ENCODE measurements at places on chromosomes 12 and 14.

- no peak for DNase-seq
Observed at GRCh38 chr14:89296281-89296745, 120.7 kb downstream of the FOXN3 start.

- no peak for DNase-seq
Observed at GRCh38 chr12:87796961-87797516, 232.2 kb downstream of the C12orf50 start.

- DNase-seq = no peak
Observed at GRCh38 chr12:89016970-89017778, 335.1 kb downstream of the DUSP6 start.

- no peak for DNase-seq
Observed at GRCh38 chr12:69046363-69046762, 113.4 kb upstream of the CPM start.

- DNase-seq = no peak
Observed at GRCh38 chr14:23697680-23698079, 61.5 kb downstream of the DHRS2 start.

GRCh38 chr12:114919479-114919878 lies 235.5 kb upstream of the TBX3 start:
- no peak for DNase-seq

DNA sequence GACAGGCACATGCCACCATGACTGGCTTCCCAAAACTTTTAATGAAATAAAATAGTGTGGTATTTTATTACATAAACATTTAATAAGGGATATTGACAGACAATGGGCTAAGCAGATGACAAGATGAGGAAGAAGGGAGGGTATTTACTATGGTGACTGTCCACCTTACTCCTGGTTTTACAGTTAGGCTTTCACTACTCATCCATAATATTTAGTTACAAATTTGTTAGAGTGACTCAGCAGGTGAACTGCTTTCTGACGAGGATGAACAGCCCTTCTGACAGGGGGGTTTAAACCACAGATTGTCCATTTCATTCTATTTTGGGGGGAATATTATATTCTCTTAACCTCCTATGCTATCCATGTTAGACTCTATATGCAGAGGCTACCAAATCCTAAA lies 3.6 kb upstream of the PALS1 start:
- no peak for DNase-seq

GRCh38 chr14:33271891-33272290 lies 333.2 kb downstream of the NPAS3 start:
- DNase-seq = no peak

DNA sequence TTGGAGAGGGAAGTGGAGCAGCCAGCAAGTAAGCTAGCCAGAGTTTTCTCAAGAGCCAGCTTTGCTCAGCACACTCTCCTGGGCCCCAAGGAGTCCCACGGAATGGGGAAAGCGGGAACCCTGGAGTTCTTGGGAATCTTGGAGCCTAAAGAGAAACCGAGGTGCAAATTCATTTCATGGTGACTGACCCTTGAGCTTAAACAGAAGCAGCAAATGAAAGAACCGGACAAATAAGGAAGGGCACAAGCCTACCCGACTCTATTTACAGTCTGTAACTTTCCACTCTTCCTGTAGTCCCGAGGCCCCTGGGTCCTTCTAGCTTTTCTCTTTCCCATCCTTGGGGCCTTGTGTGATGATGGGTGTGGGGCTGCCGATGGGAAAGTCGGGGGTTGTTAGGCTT lies 18.1 kb upstream of the TIGAR start:
- no peak for DNase-seq

- no peak for DNase-seq
Observed at GRCh38 chr12:100913872-100914592, 119.5 kb downstream of the ANO4 start.

- no peak for DNase-seq
Observed at GRCh38 chr14:92558319-92558718, 44.7 kb downstream of the RIN3 start.

GRCh38 chr14:101961011-101961721 lies 3.2 kb upstream of the DYNC1H1 start:
- peak; percentile 59 for DNase-seq

GRCh38 chr12:32400866-32401265 lies 1.5 kb downstream of the FGD4 start:
- DNase-seq = no peak

GRCh38 chr14:54209511-54210250 lies 187.1 kb upstream of the CDKN3 start:
- DNase-seq = no peak

DNA sequence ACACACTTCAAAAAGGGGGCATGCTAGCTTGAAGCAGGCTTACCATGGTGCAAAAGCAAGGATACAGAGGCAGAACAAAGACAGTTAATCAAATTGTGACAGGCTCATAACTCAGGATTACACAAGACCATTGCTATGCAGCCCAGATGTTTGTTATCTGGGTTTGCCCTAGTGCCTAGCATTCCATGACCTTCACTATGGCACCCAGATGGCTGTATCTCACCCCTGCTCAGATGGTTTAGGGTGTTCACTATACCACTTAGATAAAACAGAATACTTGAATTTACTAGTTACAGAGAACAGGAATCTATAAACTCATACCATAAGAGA lies 56.2 kb downstream of the SDR9C7 start:
- no peak for DNase-seq

- no peak for DNase-seq
Observed at GRCh38 chr12:6964605-6965025, 5.8 kb downstream of the PHB2 start.

DNA sequence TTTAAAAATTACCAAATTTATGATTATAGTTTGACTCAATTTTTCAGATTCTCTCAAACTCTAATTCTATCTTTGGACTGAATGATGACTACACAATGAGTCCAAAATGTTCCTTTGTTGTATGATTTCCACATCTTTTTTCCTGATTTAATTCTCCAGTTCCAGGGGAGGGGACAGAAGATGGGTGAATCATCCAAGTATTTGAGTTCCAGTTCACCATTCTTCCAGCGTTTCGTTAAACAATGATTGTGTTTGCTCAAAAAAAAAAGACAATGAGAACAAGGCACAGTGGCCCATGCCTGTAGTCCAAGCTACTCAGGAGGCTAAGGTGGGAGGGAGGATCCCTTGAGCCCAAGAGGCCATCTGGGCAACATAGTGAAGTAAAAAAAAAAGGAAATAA lies 23.8 kb downstream of the BAZ1A start:
- DNase-seq = no peak

GRCh38 chr14:91358654-91359220 lies 58.9 kb downstream of the CCDC88C start:
- no peak for DNase-seq

DNA sequence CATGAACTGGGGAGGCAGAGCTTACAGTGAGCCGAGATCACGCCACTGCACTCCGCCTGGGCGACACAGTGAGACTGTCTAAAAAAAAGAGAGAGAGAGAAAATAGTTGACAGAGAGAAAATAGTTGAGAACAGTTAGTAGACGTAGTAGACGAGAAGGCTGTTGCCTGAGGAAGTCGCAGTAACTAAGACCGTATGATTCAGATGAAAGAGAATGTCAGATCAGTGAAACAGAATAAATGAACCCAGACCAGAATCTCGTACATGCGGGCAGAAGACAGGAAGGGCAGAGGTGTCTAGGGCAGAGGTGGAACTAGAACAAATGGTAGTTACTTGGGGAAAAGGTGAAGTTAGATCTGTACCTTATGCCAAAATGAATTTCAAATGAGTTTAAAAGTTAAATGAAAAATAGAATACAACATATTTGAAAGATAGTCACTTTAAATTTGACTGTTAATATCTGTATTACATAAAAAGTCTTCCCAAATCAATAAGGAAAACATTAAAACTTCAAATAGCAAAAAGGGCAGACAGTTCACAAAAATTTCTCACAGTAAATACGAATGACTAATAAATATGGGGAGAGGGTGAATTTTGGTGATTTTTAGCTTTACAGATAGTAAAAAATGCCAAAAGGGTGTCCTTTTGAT lies 17.7 kb downstream of the MDM2 start:
- DNase-seq = no peak

DNA sequence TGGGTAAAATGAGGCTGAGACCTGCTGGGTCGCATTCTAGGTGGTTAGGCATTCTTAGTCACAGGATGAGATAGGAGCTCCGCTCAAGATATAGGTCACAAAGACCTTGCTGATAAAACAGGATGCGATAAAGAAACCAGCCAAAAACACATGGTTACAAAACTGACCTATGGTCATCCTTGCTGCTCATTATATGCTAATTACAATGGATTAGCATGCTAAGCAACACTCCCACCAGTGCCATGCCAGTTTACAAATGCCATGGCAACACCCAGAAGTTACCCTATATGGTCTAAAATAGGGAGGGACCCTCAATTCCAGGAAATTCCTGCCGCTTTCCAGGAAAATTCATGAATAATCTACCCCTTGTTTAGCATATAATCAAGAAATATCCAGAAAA lies 132.4 kb downstream of the BRMS1L start:
- DNase-seq = no peak

GRCh38 chr12:12357719-12358461 lies 1.0 kb downstream of the BORCS5 start:
- no peak for DNase-seq

- no peak for DNase-seq
Observed at GRCh38 chr12:119180380-119181040, 1.8 kb downstream of the HSPB8 start.

All from stimulated activated CD8-positive, alpha-beta memory T cell treated with anti-CD3 and anti-CD28 coated beads, Interleukin-15, amount 100 ng/mL, for 48 hours (primary cell).